ENCODE measurements at places on chromosomes 2 and 18.

DNA sequence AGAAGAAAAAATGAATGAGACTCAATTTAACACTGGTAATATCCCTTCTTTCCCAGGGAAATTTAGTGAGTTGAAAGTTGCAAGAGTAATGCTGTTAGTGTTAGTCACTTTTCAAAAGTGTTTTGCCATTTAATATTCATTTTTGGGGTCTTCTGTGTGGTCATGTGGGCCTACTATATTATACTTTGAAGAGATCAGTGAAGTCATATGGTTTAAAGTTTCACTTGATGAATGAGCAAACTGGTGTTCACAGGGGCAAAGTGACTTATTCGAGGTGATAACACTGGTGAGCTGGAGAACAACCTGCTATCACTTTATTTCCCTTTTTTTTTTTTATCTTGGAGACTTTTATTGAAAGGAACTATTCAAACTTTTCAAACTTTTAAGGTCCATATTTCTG, 196.0 kb downstream of the PLCL1 start:
- DNase-seq = no peak

- DNase-seq = no peak
These were observed 41.2 kb downstream of the RPL37A start for GRCh38 chr2:216539791-216540241.

DNA sequence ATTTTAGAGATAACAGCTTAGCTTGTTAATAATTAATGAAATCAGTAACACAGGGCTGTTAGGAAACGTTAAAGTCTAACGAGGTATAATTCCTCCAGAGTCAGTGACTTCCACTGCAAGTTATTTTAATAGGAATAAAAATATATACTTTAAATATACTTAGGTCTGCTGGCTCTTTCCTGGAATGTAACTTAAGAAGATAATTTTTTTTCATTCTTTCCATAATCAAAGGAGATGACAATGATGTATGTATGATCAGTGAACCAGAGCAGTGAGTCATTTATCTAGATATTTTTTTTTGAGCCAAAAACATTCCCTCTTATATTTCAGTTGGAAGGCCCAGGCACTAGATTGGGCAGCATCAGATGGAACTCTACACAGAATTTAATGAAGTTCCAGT, 104.2 kb upstream of the LYPD1 start:
- DNase-seq = no peak

DNA sequence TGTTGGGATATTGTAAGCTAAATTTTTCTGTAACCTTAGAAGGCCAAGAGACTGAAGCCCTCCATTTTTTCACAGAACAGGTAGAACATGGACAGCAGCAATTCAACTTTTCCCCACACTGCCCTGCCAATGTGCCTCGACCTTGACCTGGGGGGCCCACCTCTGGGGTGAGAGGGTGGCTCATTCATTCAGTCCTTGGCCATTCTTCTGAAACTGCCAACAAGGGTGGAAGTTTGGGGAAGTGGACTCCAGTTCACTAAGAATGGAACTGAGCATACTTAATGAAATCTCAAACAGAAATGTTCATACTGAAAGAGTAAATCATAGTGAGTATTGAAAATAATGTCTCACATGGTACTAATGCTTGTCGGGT, 1.1 kb downstream of the EEF1B2 start:
- DNase-seq = peak; percentile 22

- DNase-seq = no peak
These were observed 3.1 kb upstream of the FAM171B start for GRCh38 chr2:186690786-186691185.

DNA sequence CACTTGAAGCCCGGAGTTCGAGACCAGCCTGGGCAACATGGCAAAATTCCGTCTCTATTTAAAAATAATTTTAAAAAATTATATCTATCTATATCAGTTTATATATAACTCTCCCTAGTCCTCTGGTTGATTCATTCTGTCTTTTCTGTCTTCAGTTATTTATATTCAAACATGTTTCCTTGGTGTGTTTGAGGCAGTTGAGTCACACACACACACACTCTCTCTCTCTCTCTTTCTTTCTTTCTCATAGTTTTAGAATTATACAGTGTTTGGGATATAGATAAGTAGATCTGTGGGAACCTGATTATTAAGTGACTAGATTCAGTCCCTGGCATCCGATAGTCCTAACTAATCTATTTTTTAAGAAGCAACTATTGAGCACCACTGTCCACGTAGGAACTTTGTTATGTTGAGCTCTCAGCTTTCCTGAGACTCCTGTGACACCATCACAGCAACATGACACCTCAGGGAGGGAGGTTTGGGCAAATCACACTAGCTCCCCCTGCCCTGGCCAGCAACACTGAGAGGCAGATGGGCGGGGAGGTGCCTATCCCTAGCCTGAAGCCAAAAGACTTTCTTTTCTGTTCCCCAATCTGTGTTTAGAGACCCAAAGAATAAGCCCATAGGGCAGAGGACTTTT, 482.7 kb downstream of the DLGAP1 start:
- DNase-seq = no peak

- no peak for DNase-seq
These were observed 181.6 kb downstream of the AFF3 start for GRCh38 chr2:99960790-99961189.

DNA sequence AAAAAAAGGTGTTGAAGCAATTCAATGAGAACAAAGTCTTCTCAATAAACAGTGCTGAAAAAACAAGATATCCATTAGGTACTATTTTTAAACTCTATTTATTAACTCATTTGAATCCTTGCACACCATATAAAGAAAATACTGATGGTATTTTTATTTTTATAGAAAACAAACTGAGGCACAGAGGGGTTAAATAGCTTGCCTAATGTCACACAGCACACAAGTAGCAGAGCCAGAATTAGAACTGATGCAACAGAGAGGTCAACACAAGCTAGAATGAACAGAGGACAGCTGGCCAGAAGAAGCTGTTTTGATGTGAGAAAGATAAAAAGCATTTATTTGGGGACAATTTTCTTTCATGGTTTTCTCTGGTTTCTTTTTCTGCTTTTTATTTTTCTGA, 99.4 kb upstream of the RGPD4 start:
- DNase-seq = no peak
